ENCODE measurements at places on chromosomes 6 and 20.

DNA sequence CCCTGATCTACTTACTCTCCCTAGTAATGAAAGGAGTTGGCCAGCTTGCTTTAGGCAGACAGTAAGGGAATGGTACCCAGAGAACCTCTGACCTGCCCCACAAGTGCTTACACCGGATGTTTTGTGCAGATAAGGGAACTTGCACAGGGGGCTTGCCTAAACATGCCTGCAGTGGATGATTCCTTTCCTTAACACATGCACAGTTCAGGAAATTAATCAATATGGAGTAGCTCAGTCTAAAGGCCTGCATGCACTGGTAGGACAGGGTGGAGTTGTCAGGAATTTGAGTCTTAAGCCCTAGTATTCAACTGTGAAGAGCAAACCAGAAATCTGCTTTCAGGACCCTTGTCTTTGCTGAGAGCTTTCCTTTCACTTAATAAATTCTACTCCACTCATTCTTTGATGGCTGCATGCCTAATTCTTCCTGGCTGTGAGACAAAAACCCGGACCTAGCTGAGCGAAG, 3.9 kb upstream of the TRIM38 start:
- DNase-seq = no peak

GRCh38 chr20:58349570-58349969, 39.5 kb upstream of the VAPB start:
- DNase-seq = no peak

DNA sequence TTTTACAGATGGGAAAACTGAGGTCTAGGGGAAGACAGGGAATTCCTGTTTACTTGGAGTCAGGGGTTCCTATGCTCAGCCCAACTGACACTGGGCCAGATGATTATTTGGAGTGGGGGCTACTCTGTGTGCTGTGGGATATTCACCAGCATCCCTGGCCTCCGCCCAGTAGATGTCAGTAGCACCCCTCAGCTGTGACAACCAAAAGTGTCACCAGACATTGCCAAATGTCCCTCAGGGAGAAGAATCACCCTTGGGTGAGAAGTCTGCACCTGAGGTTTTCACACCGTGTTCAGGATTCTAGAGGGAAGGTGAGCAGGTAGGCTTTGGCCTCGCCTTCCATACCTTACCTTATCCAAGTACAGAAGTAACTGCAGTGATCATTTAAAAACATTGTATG, 27.6 kb downstream of the CDH26 start:
- no peak for DNase-seq

GRCh38 chr20:48621376-48622078, 206.3 kb downstream of the PREX1 start:
- DNase-seq = no peak

DNA sequence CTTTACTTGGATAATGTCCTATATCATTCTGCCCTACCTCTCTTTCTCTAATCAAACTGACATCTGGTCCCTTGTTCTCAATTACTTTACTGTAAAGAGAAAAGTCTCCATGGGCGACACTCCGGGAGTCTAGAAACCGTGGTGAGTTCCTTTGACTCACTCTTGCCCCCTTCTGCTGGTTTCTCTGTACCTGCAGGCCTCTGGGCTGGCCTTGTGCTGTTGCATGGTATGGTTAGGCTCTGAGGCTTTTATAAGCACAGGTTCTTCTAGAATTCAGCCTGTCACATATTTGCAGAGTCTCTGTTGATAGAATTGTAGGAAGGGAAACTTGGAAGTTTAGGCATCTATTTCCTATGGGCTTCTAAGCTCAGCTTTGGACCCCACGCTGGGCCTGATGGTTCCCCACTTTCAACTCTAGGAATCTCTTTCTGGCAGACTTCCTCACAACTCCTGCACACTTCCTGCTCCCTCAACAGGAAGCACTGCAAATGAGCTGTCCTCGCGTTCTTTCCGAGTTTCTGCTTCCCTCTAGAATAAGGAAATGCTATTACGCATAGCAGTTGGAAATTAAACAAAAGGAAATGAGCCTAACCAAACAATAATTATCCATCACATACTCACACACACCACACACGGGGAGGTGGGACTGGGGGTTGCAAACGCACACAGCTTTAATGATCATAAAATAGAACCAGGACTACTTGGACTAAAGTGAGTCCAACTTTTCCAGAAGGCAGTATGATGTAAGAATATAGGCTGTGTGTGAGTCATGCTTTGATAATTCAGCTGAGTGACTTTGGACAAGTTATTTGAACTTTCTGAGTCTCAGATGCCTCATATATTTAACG, 683.3 kb downstream of the QKI start:
- DNase-seq = no peak

Measured in activated T-helper 1 cell treated with anti-CD3 and anti-CD28 coated beads, Interleukin-12 subunit alpha, Interleukin-12 subunit beta, Interleukin-2, Interleukin-4 antibody, amounts not matched to agents 30 ng/mL and 10 ng/mL and 1 ng/mL, durations not matched to agents 14 hours and 24 hours and 36 hours (primary cell).